ENCODE measurements at places on chromosomes 5 and 9.

DNA sequence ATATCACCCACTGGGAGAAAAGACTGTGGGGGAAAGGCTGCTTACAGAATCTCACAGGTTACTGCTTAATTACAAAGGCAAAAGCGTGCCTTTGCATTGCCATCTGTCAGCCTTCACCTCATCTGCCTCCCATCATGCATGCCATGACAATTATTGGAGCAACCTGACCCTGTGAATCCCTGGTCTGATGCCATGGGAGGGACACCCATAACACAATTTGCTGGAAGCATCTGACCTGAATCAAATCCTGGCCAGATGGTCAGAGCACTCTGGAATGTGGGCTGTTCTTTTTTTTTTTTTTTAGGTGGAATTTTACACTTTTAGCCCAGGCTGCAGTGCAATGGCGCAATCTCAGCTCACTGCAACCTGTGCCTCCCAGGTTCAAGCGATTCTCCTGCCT, 11.6 kb upstream of the RETREG1 start:
- DNase-seq, result no peak

DNA sequence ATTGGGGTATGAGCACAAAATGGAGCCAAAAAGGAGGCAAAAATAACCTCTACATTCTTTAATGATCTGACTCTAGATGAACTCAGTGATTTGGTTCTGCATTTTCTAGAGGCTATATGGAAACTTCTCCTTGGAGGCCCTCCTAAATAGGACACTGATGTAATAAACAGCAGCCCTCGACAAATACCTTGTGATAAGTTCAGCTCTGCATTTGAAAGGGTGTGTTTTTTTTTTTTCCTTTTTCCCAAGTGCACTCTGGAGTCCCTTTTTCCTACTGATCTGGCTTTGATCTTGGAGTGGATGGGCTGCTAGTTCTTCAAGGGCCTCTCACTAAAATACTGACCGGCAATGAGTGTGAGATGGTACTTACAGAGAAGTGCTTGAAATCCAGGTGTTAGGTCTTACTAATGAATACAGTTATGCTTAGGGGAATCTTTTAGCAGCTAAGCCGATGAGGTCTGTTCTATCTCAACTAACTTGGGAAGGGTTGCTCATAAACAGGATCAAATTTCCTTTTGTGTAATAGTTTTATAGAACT, 161.7 kb downstream of the MAST4 start:
- DNase-seq, result no peak

- DNase-seq, result no peak
These were observed 7.1 kb downstream of the TLE4 start for GRCh38 chr9:79578891-79579290.

- no peak for DNase-seq
These were observed 34.2 kb downstream of the CDC14B start for GRCh38 chr9:96585426-96585825.

DNA sequence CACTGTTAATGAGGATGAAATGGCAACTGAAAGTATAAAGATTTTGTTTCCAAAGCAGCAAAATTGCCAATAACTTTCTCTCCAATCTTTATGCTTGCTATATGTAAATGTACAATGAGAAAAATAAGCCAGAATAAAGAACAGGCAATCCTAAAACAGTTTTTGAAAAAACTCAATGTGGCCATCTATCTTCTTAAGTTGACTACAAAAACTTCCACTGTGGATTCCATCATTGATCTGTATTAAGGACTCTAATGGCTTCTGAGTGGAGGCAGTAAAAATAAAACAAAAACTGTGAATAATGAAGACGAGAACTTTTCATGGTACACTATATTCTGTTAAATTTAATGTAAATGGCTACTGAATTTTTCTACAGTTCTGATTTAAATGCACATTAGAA, 382.9 kb downstream of the TMEM232 start:
- no peak for DNase-seq

DNA sequence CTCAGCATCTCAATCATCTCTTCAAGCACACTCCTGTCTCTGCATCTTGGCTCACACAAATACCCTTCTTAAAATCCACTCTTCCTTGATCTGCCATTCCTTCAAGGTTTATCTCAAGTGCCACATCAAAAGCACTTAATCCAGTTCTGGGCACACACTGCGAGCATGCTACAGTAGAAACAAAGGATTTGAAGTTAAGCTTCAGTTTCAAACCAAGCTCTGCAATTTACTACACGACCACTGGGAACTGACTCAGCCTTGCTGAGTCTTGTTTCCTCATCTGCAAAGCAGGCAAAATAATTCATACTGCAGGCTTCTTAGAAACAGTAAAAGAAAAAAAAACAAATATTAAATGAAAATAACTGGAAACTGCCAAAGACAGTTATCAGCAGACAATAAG, 50.5 kb upstream of the CTNNAL1 start:
- peak; percentile 45 for DNase-seq

DNA sequence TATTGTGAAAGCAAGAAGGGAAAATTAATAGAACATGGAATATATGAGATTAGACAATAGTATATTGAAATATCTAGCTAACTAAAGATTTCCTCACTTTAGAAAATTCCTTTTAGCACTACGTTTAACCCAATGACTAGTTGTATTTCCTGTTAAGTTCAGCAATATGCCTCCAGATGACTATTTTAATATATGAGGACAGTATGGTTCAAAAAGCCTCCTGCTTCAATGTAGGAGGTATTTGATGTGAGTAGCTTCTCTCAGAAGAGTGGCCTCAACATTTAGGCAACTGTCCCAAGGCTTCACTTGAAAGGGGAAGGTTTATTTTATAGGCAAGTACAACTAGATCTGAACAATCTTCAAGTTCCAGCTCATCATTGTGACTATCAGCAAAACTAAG, 2.0 kb upstream of the MEF2C start:
- DNase-seq, result no peak

- DNase-seq, result no peak
These were observed 15.2 kb upstream of the KCNMB1 start for GRCh38 chr5:170404398-170404797.

DNA sequence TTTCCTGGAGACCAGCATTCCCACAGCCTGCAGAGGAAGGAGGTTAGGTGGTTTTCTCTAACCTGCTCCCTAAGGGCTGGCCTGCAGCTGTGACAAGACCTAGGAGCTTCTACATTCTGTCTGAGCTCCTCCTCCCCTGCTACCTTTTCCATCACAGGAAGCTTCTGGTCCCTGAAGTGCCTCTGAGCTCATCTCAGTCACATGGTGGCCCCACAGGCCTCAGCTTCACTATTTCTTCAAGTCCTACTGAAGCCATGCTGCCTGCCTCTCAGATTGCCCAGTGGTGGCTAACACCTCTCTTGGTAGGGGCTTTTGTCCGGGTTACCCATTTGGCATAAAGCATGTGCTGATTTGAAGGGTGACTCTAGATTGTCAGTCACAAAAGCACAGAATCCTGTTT, 259.4 kb downstream of the CRB2 start:
- DNase-seq, result peak; percentile 4

GRCh38 chr9:70802206-70802605, 319.2 kb downstream of the TRPM3 start:
- no peak for DNase-seq

GRCh38 chr5:66616520-66617225, 20.5 kb downstream of the MAST4 start:
- no peak for DNase-seq

DNA sequence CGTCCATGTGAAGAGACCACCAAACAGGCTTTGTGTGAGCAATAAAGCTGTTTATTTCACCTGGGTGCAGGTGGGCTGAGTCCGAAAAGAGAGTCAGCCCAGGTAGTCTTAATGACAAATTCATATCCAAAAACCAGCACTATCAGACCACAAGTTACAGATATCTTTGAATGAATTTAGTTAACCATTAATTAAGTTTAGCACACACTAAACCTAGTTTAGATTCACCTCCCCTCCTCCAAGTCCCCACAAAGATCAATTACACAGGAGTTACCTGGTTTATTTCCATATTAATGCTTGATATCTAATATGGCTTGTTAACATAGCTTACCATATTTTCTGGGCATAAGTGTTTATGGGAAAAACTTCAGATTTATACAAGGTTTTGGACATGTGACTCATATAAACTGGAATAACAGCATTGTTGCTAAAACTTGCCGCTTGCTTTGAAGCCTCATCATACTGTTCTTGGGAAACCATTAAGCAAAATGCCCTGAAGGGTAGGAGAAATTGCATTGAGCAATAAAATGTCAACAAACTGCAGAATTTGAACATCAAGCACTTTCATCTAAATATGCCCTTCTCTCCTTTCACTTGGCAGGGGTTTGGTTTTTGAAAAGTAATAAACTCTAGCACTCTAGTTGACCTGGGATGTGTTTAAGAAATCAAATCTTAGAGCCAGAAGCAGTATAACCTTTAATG, 166.9 kb downstream of the SNCAIP start:
- DNase-seq, result no peak

DNA sequence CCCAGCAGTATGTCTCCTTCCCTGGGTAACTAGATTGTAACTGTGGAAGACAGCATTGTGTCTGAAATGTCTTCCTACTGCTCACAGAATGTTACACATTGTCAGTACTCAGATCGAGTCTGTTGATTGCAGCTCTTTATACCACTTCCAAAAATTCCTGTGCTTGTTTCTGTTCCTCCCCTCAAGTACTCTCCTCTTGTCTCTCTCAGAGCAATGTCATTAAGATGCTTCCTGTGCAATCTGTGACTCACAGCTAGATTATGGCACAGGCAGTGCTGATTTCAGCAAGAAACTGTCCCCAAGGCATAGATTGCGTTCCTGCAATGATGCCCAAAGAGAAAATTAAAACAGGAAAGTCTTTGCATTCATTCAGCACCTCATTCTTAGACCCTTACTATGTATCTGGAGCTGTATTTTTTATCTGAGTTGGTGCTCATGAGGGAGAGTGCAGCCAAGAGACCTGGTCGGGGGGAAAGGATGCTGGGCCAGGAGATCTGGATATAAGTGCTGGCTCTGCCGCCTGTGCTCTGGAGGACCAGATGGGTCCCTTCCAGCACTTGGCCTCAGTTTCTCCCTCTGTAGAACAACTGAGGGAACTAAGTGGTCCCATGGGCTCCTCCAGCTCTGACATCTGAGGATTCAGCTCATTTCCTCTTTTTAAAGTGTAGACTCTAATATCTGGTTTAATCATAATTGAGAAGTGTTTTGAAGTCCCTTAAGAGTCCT, 40.8 kb upstream of the GNPDA1 start:
- peak; percentile 63 for DNase-seq

DNA sequence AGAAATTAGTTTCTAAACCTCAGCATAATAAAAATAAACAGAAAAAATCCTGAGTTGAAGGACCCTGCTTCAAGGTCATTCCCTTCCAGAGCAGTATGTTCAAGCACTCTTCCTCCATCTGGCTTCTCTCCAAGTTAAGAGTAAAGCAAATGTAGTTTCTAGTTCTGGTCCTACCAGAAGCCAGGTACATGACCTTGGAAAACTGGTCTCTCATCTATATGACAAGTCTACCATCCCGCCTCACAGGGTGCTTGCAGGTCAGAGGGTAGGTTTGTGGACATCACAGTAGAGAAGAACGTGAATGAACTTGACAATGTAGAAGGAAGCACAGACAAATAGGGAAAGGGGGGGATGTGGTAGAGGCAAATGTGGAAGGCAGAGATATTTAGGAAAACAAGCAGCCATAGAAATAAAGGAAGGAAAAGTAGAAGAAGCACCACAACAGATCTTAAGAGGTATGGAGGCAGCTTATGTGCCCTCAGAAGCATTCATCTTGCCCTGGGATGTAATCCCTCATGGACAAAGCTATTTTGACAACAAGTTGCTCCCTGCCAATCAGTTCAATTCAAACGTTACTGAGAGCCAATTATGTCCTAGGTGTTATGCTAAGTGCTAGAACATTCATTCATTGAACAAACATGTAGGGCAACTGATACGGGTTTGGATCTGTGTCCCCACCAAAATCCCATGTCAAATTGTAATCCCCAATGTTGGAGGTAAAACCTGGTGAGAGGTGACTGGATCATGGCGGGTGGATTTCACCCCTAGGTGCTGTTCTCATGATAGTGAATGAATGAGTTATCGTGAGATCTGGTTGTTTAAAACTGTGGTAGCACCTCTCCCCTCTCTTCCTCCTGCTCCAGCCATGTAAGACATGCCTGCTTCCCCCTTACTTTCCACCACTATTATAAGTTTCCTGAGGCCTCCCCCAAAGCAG, 23.7 kb upstream of the CTNNAL1 start:
- DNase-seq, result peak; percentile 33

DNA sequence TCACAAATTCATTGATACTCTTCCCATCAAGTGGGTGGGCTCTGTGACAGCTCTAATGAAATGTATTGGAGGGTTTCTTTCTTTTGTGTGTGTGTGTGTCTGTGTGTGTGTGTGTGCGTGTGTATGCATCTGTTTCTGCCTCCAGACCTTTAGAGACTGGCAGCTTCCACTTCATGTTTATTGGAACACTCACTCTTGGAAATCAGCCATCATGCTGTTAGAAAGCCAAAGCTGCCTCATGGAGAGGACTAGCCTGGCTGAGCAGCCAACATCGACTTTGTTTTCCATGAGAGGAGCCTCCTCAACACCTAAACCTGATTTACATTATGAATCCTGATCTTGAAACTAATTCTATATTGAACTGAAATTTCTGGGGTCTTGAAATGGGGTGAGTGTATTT, 128.5 kb upstream of the FAM174A start:
- DNase-seq, result no peak

- DNase-seq, result no peak
These were observed 10.3 kb upstream of the BRD3OS start for GRCh38 chr9:134014946-134015345.

DNA sequence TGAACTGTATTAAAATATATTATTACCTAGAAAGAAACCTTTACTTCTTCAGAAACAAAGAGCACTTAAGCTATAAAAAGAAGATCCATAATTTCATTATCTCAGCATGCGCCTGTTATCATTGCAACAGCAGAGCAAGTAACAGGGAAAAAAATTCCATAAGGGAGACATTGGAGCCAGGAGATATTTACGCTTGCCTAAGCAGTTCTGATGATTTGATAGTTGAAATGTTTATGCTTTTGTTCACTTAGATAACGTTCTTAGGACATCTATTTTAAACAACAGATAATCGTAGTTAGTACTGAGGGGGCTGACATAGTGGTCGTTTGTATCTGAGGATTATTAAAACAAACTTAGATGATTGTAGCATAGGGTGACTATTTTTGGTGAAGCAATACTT, 252.5 kb downstream of the NNT start:
- no peak for DNase-seq

GRCh38 chr5:51650824-51651223, 267.6 kb downstream of the ISL1 start:
- no peak for DNase-seq

DNA sequence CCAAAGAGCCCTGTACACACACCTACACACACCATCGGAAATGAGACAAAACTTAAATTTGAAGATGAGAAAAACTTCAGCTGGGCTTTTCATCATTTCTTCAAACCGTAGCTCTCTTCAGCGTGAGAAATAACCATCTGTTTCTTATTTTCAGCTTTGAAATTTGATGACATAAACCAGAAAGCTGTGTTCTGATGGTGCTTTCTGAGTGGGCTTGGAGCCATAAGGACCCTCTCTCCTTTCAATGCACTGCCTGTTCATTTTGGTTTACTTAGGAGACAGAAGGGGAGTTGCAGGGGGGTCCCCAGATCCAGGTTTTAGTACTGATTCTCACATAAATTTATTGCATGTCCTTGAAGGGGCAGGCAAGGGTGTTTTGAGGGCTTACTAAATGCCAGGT, 9.5 kb downstream of the FBXO10 start:
- no peak for DNase-seq

Measured in A172 (cell line).